ENCODE measurements at places on chromosomes 16 and 17.

- H3K4me1 ChIP-seq, result peaks cover 28% of the 10 kb centered on the region
- no peak overlapping the region for H3K4me3 ChIP-seq
- H3K27ac ChIP-seq, result no peak overlapping the region
- H3K36me3 ChIP-seq, result peaks cover 45% of the 10 kb centered on the region
- no peaks in the 10 kb centered on the region for H3K27me3 ChIP-seq
Measured at GRCh38 chr17:49624896-49625295, 49.2 kb downstream of the NXPH3 start.

DNA sequence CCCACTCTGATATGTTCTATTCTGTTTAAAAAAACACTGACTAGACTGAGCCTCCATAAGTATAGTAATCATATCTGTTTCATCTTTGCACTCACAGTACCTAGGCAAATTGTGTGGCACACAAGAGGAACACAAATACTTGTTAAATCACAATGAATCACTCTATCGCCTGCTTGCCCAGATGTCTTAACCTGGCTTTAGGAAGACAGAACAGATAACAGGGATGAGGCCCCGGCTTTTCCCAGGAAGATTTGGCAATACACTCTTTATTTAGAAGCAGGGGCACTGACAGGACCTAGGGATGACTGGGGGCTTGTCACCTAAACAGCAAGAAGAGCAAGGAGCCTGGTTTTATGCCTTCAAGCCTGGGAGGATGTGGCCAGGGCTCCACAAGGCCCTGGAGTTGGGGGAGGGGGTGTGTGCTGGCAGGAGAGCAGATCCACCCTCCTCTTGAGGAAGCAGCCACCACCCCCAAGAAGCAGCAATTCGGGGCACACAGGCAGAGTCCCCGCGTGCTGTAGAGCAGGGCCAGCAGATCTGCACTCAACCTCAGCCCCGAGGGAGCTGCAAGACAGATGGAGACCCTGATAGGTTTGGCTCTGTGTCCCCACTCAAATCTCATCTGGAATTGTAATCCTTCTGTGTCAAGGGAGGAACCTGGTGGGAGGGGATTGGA lies 41.0 kb upstream of the KSR1 start:
- H3K4me1 ChIP-seq, result no peaks in the 10 kb centered on the region
- no peak overlapping the region for H3K4me3 ChIP-seq
- H3K36me3 ChIP-seq, result no peaks in the 10 kb centered on the region
- H3K27ac ChIP-seq, result no peak overlapping the region
- H3K27me3 ChIP-seq, result no peaks in the 10 kb centered on the region
- no peak for DNase-seq

GRCh38 chr17:81711814-81712467 lies at the start of gene SLC25A10:
SLC25A10 (plus strand) TSS chr17:81712284; CDS start chr17:81712427, 143 bp downstream.
- peaks cover 34% of the 10 kb centered on the region for H3K4me1 ChIP-seq
- peak; percentile 93 for DNase-seq
- peak within 1 kb of the TSS; percentile 92 for H3K4me3 ChIP-seq
- peak within 1 kb of the TSS; percentile 88 for H3K27ac ChIP-seq
- H3K36me3 ChIP-seq, result peaks cover 40% of the 10 kb centered on the region
- H3K27me3 ChIP-seq, result no peaks in the 10 kb centered on the region

- H3K4me3 ChIP-seq, result no peak overlapping the region
- H3K4me1 ChIP-seq, result no peaks in the 10 kb centered on the region
- no peaks in the 10 kb centered on the region for H3K27me3 ChIP-seq
- H3K36me3 ChIP-seq, result no peaks in the 10 kb centered on the region
Measured at GRCh38 chr17:69967910-69968411, 107.1 kb upstream of the KCNJ16 start.

DNA sequence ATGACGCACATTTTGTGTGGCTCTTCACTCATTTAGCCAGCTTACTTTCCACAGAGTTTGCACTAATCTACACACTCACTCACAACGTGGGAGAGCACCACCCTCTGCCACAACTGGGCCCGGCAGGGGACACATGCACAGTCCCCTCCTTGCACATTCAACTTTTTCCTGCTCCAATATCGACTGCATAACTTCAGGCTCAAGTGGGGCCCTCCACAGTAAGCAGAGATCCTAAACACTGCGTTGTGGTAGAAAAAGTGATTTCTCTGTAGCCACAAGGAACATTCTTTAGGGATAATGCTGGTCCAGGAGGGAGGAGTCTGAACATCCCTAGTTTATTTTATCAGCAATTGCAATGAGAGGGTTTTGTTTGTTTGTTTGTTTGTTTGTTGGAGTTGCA lies 40.0 kb downstream of the MRPS23 start:
- no peak overlapping the region for H3K4me3 ChIP-seq
- peaks cover 8% of the 10 kb centered on the region for H3K4me1 ChIP-seq
- H3K27ac ChIP-seq, result no peak overlapping the region
- peaks cover 58% of the 10 kb centered on the region for H3K27me3 ChIP-seq
- H3K36me3 ChIP-seq, result no peaks in the 10 kb centered on the region

- H3K27me3 ChIP-seq, result peaks cover 36% of the 10 kb centered on the region
- no peaks in the 10 kb centered on the region for H3K36me3 ChIP-seq
- H3K4me3 ChIP-seq, result no peak overlapping the region
- no peak overlapping the region for H3K27ac ChIP-seq
Measured at GRCh38 chr17:19341641-19342610, 20.6 kb downstream of the B9D1 start.

DNA sequence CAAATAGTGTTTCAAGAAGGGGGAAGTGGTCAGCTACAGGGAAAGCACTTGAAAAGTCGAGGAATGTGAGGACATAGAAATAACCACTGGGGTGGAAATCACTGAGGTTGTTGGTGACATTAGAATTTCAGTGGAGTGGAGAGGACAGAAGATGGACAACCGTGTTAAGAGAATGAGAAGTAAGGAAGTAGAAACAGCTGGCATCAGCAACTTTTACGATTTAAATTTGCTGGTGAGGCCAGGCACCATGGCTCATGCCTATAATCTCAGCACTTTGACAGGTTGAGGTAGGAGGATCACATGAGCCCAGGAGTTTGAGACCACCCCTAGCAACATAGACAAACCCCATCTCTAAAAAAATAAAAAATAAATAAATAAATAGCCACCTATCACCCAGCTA lies 83.2 kb upstream of the PSMD7 start:
- no peaks in the 10 kb centered on the region for H3K27me3 ChIP-seq
- DNase-seq, result no peak
- no peak overlapping the region for H3K4me3 ChIP-seq
- no peak overlapping the region for H3K27ac ChIP-seq

DNA sequence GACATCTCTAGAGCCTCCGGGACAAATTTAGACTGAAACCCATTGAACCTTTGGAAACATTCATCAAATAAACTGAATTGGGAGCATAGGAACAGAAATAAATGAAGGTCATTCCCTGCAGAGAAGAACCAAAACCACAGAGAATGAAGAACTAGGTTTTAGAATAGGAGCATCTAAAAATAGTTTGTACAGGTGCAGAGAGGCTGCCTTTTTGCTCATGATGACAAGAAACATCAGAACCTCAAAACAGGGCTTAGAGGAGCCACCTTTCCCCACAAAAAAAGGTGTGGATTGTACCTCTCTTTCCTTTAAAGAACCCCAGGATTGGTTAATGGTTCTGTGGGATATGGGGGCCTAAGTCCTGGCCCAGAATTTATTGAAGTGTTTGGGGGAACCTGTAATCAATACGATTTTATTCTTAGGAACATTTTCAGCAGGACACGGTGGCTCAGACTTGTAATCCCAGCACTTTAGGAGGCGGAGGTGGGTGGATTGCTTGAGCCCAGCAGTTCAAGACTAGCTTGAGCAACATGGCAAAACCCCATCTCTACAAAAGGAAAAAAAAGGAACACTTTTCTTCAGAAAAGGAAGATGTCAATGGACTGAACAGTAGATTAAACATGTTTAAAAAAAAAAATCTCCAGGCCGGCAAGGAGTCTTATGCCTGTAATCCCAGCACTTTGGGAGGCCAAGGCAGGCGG lies 37.7 kb upstream of the SLC47A1 start:
- no peaks in the 10 kb centered on the region for H3K36me3 ChIP-seq
- H3K27me3 ChIP-seq, result no peaks in the 10 kb centered on the region
- H3K27ac ChIP-seq, result no peak overlapping the region

DNA sequence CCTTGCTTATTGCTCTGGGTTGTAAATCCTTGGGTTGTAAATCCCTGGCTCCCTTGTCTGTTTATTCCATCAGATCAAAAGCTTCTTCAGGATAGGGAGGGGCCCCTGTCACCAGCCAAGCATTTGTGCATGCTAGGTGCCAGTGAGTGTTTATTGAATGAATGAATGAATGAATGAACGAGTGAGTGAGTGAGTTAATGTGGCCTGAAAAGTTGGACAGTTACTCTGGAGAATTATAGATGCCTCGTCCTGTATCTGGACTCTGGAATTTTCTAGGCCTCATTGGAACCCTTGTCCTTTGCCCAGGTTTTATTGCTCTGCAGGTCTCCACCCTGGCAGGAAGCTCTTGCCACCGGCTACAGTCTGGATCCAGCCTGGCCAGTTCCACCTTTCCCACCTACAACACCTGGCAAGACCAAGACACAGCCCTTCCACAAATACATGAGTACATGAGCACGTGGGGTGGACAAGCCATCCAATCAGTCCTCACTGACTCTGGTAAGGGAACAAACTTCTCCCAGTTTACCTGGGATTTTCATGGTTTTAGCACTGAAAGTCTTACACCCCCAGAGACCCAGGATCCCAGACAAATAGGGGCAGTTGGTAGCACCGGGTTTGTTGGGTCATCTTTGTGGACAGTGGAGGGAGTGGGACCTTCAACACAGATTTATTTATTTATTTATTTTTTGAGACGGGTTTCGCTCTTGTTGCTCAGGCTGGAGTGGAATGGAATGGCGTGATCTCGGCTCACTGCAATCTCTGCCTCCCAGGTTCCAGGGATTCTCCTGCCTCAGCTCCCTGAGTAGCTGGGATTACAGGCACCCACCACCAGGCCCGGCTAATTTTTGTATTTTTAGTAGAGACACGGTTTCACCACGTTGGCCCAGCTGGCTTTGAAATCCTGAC lies 14.7 kb upstream of the CDH1 start:
- no peak overlapping the region for H3K4me3 ChIP-seq
- H3K27ac ChIP-seq, result no peak overlapping the region
- no peaks in the 10 kb centered on the region for H3K27me3 ChIP-seq

DNA sequence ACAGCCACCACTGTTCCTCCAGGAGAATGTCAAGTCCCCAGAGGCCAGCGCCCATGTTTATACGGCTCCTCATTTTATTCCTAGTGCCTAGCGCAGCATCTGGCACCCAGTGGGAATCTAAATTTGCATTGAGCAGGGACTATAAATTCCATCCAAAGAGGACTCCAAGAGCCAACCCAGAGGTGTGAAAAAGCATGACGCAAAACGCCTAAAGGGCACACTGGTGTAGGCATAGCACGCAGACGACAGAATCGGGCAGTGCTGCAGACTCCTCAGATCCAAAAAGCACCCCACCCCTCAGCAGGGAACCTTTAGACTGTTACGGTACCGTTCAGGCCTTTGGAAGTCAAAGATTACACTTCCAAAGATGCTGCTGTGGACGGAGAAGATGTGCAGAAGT lies 19.5 kb downstream of the TEKT5 start:
- H3K27ac ChIP-seq, result no peak overlapping the region
- H3K4me3 ChIP-seq, result no peak overlapping the region
- H3K4me1 ChIP-seq, result no peaks in the 10 kb centered on the region

DNA sequence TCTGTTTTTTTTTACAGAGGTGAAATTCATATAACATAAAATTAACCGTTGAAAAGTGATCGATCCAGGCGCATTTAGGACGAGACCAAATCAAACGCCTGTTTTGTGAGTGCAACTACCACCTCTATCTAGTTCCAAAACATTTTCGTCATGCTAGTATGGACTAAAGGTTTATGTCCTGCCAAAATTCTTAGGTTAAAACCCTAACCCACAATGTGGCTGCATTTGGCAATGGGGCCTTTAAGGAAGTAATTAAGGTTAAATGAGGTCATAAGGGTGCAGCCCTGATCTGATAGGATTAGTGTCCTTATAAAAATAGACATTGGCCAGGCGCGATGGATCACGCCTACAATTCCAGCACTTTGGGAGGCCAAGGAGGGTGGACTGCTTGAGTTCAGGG lies 32.8 kb upstream of the RCVRN start:
- H3K4me1 ChIP-seq, result no peaks in the 10 kb centered on the region
- H3K36me3 ChIP-seq, result no peaks in the 10 kb centered on the region
- no peaks in the 10 kb centered on the region for H3K27me3 ChIP-seq
- H3K27ac ChIP-seq, result no peak overlapping the region

- DNase-seq, result no peak
- H3K4me1 ChIP-seq, result peaks cover 77% of the 10 kb centered on the region
- H3K27me3 ChIP-seq, result no peaks in the 10 kb centered on the region
Measured at GRCh38 chr17:6642592-6642991, 1.7 kb downstream of the TXNDC17 start.

DNA sequence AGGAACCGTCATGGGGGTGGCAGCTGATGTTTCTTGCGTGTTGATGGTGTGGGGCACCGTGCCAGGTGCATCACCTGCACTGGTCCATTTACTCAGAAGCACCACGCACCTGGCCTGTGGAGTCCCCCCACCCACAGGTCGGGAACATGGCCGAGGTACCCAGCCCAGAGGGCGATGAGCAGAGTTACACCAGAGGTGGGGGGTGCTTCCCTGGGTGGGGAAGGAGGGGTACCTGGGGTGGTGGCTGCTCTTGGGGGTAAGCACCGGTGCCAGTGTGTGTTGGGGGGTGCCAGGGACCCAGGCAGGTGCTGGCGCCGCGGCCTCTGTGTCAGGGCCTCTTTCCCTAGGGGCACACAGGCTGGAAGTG lies 5.0 kb upstream of the ZNF750 start:
- peaks cover 16% of the 10 kb centered on the region for H3K36me3 ChIP-seq
- no peaks in the 10 kb centered on the region for H3K27me3 ChIP-seq
- H3K4me3 ChIP-seq, result no peak overlapping the region

DNA sequence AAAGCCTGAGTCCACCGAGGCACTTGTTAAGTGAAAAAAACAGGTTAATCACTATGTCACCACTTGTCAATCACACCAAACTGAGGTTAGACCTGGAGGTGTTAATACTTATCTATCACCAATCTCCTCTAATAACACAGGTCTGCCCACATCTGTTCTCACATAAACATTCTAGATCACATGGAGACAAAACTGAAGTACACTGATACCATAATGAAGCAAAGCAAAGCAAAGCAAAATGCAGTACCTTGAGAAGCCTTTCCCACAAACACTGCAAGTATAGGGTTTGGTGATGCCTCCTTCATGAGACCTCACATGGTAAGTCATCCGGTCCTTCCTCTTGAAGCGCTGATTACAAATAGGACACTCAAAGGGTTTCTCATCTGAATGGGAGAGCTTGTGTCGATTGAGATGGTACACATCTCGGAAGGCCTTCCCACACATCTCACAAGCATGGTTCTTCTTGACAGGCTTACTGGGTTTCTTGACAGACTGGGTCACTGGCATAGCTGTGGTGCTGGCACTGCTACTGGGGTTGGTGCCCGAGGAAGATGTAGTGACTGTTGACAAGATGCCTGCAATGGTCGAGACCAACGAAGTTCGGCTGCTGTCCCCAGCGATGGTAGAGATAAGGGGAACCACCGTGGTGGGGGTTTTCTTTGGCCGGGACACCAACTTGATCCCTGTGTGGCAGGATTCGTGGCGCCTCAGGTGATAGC lies 5.4 kb downstream of the VEZF1 start:
- H3K27me3 ChIP-seq, result no peaks in the 10 kb centered on the region
- H3K27ac ChIP-seq, result peak overlapping the region; percentile 4
- peaks cover 67% of the 10 kb centered on the region for H3K4me1 ChIP-seq
- H3K36me3 ChIP-seq, result peaks cover 84% of the 10 kb centered on the region

- peaks cover 71% of the 10 kb centered on the region for H3K27me3 ChIP-seq
- no peak overlapping the region for H3K27ac ChIP-seq
- H3K4me1 ChIP-seq, result no peaks in the 10 kb centered on the region
- no peaks in the 10 kb centered on the region for H3K36me3 ChIP-seq
Measured at GRCh38 chr16:82628088-82628423, 1.3 kb downstream of the CDH13 start.
